Stimulated activated CD8-positive, alpha-beta memory T cell treated with anti-CD3 and anti-CD28 coated beads, Interleukin-7, amount 100 ng/mL, for 1 hour (primary cell): ENCODE measurements at places on chromosomes 12 and 14.

DNA sequence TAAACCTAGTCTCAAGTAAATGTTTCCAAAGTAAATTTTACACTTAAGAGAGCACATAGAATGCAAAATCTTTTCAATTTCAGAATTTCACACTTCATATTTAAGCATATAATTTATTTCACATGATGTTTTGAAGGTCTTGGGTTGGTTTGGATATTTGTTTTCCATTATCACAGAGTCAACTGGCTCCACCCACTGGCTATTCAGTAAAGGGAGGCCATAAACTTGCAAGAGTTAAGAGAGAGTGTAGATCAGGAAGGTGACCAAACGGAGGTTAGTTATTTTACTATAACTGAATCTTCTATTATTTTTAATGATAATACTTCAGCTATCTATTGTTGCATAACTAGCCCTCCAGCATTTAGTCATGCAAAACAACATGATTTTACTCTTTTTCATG lies 6.2 kb upstream of the CPNE8 start:
- no peak for DNase-seq

- no peak for DNase-seq
Observed at GRCh38 chr14:83867566-83868225, 1662.2 kb upstream of the FLRT2 start.

DNA sequence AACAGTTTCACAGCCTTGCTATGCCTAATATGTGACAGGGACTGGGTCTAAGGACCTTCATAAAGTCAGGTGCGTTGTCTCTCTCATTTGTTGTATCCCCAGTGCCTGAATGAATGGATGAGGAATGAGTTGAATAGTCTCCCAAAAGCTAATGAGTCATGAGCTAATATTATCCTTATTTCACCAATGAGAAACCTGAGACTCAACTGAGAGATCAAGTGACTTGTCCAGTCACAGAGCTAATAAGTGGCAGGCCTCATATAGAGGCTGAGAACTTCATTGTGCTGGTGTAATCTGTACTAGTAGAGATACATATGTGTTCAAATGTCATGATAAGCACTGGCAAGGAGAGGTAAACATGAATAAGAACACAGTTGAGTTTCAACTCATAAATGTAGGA lies 612.4 kb downstream of the NRXN3 start:
- no peak for DNase-seq

DNA sequence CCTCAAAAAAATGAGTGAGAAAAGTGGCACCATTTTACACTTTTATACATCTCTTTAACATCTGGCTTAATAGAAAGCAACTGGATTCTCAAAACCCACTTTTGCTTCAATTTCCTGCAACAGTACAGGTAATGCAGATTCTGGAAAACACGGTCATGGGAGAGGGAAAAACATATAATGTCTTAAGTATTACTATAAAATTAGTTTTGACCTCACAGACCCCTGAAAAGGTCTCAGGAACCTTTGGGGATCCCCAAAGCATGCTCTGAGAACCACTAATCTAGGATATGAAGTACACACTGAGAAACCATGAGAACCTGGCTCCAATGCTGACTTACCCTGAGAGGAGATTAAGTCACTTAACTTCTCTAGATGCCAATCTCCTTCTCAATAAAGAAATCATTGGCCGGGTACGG lies 64.7 kb downstream of the PPP2R5E start:
- DNase-seq = no peak

- DNase-seq = no peak
Observed at GRCh38 chr14:20996521-20996920, 2.6 kb upstream of the SLC39A2 start.

- DNase-seq = no peak
Observed at GRCh38 chr14:104317492-104317805, 179.1 kb downstream of the KIF26A start.

GRCh38 chr12:26113853-26114719 lies 10.8 kb downstream of the BHLHE41 start:
- peak; percentile 34 for DNase-seq

- no peak for DNase-seq
Observed at GRCh38 chr14:77580964-77581505, 35.4 kb downstream of the SPTLC2 start.

GRCh38 chr14:95897280-95897679 lies 20.6 kb downstream of the TUNAR start:
- no peak for DNase-seq

GRCh38 chr14:57246933-57247657 lies 21.6 kb downstream of the EXOC5 start:
- no peak for DNase-seq

GRCh38 chr12:67649570-67650387 lies 1.2 kb downstream of the DYRK2 start:
- DNase-seq = no peak

DNA sequence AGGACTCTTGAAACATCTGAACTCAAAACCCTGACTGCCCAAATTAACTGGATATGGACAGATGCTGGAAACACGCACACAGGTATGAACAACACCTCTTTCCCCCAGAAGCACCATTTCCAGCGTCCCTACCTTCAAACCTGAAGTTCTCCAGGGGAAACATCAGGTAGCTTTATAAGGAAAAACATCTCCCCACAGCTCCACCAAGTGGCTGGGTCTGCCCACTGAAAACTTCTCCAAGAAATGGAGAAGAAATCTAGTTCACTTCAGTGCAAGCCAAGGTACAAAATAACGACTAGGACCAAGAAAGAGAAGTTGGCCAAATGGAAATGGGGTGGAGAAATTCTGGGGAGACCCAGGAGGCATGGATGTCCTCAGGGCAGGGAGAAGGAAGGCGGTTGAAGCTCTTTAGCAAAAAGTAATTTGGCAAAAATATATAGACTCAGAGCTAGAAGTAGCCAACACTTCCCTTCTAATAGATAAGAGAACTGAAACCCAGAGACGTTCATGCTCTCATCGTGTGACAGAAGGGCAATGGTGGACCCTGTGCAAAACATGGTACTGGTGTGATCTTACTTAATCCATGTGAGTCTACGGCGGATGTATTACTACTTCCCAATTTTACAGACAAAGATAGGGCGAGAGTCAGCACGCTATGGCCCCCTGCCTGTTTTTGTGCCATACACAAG lies 10.5 kb upstream of the NUAK1 start:
- DNase-seq = no peak
